ENCODE measurements at places on chromosomes 5 and 9.

GRCh38 chr5:136309932-136310598 lies 55.3 kb downstream of the TRPC7 start:
- DNase-seq, result no peak

DNA sequence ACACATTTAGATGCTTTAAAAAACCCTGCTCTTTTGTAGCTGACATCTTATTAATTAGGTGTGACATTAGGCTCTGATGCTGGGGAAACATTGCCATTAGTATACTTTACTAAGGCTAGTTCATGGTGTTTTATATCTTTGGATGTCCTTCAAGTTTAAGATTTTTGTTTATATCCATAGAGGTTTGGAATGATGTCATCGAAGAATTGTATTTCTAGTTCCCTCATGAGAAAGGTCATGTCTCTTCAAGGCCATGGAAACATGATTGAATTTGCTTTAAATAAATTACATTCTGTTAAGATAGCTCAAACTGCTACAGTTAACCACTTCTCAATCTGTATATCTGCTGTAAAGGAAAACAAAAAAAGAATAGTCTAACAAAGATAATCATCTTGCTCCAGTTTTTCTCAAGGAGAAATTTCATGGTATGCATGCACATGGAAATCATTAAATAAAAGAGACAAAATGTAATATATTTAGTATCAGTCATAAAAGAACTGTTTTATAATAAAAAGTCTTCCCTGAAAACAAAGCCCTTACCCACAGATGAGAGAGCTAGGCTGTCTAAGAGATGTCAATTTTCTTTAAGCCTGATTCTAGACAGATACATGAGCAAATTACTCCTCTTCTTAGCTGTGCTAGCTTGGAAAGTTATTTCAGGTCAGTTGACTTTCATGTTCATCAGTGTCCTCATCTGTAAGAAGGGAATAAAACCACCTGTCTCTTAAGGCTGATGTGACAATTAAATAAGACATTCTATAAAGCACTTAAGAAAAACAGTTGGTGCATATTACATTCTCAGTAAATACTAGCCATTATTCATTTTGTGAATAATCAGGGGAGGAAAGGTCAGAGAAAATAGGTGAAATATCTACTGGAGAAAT lies 25.0 kb upstream of the STARD4 start:
- DNase-seq, result no peak

GRCh38 chr5:100306000-100306399 lies 229.2 kb upstream of the FAM174A start:
- DNase-seq, result no peak

- no peak for DNase-seq
Measured at GRCh38 chr9:77261605-77262004, 84.3 kb downstream of the VPS13A start.

DNA sequence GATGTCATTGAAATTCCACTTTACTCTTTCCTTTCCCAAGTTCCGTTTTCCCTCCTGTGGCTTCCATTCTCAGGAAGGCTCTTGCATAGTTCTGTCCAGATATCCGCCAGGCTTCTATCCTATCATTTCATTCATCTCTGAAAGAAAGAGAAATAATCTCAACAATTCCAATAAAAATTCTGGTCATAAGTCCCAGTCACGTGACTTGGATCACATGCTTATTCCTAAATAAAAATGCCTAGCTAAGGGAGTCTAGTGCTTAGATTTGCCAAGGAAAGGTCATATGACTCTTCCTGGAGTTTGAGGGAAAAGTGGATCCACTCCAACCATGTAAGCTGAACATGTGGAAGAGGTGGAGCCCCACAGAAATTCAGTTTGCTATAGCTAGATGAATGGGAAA lies 146.0 kb upstream of the PPP1R2B start:
- DNase-seq, result no peak

DNA sequence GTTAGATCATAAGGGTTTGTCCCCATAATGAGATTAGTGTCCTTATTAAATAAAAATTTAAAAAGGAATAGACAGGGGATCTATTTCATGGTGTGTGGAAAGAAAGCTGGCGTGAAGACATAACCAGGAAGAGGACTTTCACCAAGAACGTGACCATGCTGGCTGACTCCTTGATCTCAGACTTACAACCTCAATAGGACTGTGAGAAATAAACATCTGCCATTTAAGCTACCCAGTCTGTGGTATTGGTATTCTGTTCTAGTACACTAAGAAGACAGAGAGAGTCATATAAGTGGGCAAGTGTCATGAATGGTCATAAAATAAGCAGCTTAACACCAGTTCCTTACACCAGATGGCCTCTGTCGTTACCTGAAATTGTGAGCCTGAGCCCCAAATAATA lies 259.4 kb upstream of the CCNG1 start:
- DNase-seq, result no peak

DNA sequence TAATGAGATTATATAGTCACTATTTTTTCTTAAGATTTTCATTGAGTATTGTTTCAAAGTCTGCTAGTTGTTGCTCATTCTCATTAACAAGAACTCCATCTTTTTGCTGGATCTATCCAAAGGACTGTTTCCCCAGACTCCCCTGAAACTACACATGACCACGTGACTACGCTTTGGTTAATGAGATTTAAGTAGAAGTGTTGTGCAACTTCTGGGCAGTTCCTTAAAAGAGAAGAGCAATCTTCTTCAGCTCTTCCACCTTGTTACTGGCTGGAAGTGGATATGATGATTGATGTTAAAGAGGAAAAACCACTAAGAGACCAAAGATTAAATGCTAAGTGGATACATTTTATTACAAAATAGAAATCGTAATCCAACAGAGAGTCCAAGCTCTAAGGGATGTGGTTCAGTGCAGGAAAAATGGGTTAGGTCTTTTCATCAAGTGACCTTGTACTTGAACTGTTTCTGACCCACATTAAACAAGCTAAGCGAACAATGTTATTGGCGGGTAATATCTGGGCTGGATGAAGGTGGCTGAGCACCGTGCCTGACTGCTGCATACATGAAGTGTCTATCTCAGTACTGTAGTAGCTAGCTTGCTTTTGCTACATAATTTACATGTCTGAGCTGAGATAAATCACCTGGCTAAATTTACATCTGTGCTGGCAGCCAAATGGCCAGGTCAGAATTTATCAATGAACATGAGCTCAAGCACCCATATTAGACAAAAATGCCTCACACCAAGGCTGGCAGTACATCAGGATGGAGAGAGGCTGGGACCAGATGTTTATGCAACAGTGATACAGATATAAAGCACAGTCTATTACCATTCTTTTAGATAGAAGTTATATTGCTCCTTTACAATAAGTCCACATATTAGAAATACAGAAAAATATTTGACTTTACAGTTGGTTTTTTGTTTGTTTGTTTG lies 7.5 kb upstream of the CTNNAL1 start:
- no peak for DNase-seq

- DNase-seq, result no peak
Measured at GRCh38 chr9:100579665-100580064, 1.8 kb downstream of the CAVIN4 start.

DNA sequence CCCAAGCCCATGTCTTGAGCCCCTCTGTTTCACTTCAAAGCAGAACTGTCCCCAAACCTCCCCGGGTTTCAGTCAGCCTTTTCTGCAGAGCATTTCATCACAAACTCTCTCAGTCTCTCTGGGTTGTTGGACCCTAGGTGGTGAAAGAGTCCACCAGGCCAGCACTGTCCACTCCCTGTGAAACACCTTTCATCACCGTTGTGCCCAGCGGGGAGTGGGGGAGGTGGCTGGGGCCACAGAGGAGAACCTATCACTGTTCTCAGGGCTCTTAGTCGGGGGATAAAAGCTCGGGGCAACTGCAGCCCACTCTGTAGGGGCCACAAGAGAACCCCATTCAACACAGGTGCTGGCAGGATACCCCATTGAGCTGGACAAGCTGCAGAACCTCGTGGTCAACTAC lies 5.4 kb upstream of the RABL6 start:
- no peak for DNase-seq

DNA sequence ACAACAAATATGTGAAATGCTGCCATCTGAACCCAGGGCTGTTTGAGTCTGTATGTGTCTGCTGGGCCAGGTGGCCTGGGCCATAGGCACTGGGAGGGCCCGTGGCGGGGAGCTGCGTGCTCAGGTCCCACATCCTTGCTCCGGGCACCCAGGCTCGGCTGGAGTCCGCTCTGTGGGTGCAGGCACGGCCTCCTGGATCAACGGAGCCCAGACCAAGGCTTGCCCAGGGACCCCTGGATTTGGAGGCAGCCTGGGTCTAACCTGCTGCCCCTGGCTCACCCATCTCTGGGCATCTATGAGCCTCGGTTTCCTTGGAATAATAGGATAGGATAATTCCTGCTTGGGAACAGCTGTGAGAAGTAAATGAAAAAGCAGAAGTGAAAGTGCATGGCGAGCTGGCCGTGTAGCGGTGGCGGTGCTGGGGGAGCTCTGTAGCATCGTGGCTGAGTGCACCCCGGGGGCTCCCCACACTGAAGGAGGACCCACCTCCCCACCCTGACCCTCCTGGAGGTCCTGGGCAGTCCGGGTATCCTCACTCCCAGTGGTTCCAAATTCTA lies 1.2 kb downstream of the CDHR2 start:
- DNase-seq, result no peak

DNA sequence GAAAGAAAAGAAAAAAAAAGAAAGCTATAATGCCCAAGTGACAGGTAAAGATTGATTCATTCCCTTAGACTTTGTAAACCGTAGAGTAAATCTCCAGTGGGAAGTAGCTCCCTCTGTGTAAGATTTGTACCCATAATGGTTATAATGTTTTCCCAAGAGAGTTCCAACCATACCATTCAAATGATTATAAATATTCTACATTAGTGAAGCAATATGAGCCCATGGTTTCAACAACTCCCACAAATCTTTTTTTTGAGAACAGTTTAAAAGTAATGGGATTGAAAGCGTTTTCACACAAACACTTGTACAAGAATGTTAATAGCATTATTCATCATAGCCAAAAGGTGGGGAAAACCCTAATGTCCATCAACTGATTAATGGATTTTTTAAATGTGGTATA lies 58.0 kb downstream of the GRAMD2B start:
- DNase-seq, result no peak

GRCh38 chr9:113481176-113481787 lies 17.8 kb downstream of the RGS3 start:
- DNase-seq, result no peak

- DNase-seq, result no peak
Measured at GRCh38 chr9:10612641-10613398, at the start of gene PTPRD. TSS of gene PTPRD (minus strand) at chr9:10613002.

All from stimulated activated CD8-positive, alpha-beta memory T cell treated with anti-CD3 and anti-CD28 coated beads, Interleukin-4, amount 100 ng/mL, for 1 hour (primary cell).